ENCODE measurements at places on chromosomes 5 and 9.

GRCh38 chr9:136075881-136076678 is 19.0 kb downstream of the NACC2 start:
- DNase-seq, result no peak

GRCh38 chr9:107638521-107639310 is 149.1 kb upstream of the KLF4 start:
- DNase-seq, result no peak

GRCh38 chr9:27151693-27152404 is 42.8 kb downstream of the TEK start:
- DNase-seq, result no peak

DNA sequence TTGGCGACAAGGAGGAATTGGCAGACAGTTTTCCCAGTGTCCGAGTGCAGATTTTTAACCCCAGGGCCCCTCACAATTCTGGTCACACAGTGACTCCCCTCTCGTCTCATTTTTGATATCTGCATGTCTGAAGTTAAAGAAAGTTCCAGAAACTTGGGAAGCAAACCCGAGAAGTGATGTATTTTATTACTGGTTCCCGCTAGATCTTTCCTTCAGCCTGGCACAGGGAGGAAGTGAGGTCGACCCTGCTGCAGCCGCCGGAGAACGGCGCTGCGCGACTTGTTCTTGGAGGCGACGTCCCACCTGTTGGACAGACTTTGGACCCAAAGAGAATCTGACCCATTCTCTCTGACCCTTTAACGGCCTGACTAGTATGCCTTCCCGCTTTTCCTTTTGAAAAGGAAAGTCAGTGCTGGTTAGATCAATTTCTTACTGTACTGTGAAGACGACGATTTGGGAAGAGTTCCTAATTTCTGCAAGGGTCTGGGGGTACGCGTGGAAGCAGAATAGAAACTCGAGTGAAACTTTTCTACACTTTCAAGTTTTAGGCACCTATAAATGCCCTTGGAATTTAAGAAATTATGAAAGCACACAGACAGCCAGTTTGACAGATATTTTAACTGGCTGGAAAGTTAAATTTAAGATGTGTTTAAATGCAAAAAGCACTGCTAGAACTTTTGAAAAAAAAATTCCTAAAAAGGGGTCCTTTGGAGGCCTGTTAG is 744 bp downstream of the OTULIN start:
- no peak for DNase-seq

DNA sequence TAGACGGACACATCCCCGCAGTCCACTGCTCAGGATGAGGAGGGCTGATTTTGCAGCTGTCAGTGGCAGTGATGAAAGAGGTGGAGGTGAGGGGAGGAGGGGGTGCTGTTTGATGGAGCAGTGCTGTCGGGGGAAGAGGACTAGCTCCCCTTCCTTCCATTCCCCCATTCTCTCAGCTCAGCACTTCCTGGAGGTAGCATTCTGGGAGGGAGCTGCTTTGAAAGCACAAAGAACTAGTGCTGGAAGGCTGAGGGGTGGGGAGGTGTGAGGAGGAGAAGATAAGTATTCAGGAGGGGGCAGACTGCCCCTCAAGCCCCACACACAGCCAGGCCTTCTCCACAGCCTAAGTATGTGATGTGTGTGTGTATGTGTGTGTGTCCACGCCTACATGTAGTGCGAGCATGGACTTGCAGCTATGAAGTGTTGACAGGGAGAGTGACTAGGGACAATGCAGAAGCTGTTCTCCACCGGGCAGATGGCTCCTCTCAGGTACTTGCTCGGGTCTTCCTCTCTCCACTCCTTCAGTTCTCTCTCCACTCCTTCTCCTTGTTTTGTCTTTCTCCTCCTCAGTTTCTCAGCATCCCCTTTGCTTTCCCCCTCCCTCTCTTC is 65.5 kb upstream of the HSPA9 start:
- no peak for DNase-seq

- no peak for DNase-seq
Measured at GRCh38 chr5:98042961-98043360, 730.5 kb upstream of the RGMB start.

DNA sequence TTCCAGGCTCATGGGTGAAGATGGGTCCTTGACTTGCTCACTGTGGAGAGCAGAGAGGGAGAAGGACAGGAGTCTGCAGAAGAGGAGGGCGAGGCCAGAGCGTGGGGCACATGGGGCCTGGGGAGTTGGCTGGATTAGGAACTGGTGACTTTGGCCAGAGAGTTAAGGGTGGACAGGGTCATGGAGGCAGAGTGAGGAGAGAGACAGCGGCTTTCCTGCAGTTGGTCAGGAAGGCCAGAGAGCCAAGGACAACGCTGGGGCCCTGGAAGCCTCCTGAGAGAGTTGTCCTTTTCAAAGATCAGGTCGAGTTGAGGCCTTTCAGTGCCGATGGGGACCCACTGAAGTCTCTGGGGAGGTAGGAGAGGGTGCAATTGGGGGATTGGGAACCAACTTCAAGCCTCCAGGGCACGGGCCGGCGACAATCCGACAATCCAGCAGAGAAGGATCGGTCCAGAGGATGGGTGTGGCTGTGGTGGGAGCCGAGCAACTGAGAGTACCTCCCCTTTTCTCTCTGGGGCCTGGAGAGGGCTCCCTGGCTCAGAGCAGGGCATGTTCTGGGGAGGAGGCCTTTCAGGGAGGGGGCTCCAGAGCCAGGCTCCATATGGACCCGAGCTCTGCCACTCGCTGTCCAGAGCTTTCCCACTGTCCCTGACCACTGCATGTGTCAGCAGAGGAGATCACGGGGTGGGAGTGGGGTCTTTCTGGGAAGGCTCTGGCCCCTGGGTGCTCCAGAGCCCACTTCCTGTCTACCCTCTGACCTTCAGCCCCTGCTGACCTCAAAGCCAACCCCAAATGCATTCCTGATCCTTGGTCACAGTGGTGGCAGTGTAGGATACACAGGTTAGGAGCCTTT is 7.5 kb upstream of the PHYHD1 start:
- DNase-seq, result no peak

- no peak for DNase-seq
Measured at GRCh38 chr9:4508907-4509589, 18.8 kb downstream of the SLC1A1 start.

GRCh38 chr5:149410721-149411432 is 31.8 kb upstream of the IL17B start:
- DNase-seq, result no peak

DNA sequence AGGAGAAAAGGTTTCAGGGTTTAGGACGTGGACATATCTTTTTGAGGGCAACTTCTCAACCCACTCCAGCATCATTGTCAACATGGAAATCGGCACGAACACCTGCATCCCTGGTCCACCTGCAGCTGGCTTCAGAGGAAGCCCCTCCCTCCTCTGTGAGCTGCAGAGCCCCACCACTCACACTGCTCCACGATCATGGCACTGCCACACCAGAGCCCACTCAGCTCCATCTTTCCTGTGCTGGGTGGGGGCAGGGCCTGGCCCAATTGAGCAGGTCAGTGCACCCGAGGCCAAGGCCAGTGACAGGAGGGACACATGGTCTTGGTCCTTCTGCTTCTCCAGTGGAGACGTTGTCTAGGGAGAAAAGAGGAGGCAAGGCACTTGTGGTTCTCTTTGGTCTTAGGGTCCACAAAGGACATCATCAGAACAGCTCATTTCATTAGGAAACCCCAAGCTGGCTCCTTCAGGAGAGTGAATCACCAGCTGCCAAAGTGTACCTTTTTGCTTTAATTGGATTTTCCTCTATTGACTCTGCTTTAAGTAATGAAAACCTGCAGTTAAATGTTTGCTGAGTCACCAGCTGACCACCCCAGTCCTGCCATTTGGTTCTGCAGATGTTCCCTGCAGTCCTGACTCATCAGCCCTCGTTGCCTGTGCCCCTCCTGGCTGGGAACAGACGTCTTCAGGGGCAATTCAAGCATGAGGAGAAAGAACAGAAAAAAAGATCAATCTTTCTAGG is 56.2 kb downstream of the UBE2QL1 start:
- DNase-seq, result no peak

GRCh38 chr9:100364013-100364412 is 11.3 kb upstream of the TEX10 start:
- no peak for DNase-seq

DNA sequence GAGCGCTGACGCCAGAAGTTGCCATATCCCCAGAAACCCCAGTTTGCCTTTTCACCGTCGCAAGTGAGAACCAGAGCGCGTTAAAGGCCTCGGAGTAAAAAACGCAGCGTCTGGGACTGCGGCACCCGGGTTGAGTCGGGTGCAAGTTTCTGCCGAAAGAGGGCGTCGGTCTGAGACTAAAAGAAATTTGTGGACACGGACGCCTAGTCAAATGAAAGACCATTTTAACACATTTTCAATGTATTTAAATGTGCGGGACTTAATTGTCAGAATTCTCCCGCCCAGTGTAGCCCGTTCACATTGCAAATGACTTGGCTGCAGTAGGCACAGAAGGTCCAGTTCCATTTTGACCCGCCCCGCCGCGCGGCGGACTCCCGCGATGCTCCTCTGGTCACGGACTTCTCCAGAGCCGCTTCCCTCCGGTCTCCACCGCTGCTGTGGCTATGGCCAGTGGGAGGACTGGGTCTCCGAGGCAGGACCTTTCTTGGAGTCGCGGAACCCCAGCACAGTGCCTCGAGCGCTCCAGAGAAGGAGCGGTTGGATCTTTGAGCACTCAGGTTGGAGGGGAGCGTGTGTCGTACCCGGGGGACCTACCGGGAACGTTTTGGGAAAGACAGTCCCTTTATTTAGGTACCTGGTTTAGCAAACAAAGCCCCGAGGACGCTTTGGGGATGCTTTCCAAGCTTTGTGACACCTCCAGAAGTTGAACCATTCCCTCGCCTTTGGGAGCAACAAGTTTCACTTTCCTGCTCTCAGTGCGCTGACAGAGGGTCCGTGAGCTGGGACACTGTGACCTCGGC is 1.2 kb upstream of the NPR3 start:
- DNase-seq, result no peak

GRCh38 chr9:77512876-77513275 is 135.2 kb downstream of the GNA14 start:
- no peak for DNase-seq

GRCh38 chr5:57302164-57302563 is 128.3 kb downstream of the GPBP1 start:
- no peak for DNase-seq

GRCh38 chr9:38312406-38312805 is 80.1 kb upstream of the ALDH1B1 start:
- DNase-seq, result no peak

DNA sequence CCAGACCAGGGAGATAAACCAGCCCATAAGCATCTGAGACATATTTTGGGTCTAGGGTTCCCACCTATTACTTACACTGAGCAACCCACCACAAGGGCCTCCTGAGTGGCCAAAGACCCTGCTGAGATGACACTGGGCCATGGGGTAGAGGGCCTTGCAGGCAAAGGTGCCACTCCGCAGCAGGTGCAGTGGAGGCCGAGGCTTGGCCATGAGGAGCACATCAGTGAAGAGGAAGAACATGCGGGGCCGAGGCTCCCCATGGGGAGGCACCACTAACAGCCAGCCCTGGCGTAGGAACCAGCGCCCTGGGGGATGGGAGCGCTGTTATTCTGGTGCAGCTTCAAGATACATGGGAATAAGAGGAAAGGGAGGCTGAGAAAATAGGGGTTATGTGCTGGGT is 2.6 kb downstream of the ARHGEF39 start:
- DNase-seq, result no peak

DNA sequence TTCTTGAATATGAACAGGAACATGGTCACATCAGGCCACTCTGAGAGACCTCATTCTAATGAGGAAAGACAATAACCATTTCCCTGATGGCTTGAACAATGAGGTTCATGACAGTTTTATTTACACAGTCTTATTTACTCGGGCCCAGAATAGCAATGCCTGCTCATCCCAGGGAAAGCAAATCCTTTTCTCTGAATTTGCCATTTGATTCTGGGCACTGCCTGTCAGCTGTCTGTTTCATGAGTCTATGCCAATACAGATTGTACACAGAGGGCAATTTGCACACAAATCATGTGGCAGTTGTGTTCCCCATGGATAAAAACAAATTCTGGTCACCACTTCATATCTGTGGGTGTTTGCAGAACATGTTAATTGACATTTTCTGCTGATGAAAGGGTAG is 492.5 kb downstream of the ACTL7B start:
- DNase-seq, result no peak

DNA sequence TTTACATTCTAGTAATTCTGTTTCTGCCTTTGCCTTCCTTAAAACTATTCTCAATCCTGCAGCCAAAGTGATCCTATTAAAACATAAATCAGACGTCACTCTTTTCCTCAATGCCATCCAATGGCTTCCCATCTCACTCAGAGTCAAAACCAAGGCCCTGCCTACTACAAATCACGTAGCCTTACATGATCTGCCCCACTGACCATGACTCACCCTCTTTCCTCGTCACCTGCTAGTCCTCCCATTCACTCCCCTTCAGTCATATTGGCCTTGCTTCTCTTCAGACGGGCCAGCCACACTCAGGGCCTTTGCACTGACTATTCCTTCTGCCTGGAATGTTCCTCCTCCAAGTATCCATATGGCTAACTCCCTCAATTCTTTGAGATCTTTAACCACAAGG is 39.0 kb upstream of the DMXL1 start:
- no peak for DNase-seq

DNA sequence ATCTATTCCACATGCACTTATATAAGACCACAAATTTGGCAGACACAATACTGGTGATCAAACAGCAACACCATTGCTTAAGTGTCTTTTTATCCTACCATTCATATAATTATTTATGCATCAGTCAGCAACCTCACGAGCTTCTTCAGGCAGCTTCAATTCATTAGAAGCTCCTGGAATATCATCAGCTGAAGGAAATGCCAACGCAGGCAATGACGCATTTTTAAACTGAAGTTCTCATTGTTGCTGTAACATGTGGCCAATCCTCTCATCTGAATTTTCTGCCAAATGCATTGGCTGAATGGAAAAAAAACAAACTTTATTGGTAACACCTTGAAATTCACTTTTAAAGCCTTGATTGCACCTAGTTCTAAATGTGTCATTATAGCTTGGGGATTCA is 376.4 kb upstream of the RGMB start:
- DNase-seq, result no peak

- no peak for DNase-seq
Measured at GRCh38 chr9:69745716-69746437, 13.9 kb downstream of the PTAR1 start.

DNA sequence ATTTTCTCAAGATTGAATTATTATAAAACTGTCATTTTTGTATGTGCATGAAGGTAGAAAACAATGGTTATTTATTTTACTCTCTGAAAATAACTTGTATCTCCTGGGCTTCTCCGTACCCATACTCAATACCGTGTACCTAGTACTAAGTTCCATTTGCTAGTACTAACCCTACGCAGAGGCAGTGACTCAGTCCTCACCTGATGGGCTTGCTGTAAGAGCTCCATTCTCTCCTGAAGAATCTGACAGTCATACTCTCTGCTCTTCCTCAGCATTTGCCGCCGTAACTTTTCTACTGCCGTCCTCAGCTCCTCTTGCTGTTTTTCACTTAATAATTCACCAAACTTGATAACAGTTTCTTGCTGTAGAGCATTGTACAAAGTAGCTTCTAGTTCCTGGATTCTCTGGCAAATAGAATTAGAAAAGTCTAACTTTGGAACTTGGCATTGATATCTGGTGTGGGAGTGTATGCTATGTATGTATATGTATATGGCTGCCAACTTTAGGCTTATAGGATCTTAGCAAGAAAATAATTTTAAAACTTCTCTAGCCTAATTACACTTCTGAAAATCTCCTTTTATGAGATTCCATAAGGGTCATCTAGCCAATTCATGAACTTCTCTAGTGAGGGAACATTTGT is 108.0 kb upstream of the DPYSL3 start:
- no peak for DNase-seq

GRCh38 chr5:92574023-92574422 is 1007.0 kb downstream of the NR2F1-AS1 start:
- no peak for DNase-seq

All from C1 segment of cervical spinal cord (tissue), 14 donors.